ENCODE measurements at places on chromosomes 6 and 20. TPM values are rescaled to one million over a fixed set of nuclear protein-coding genes. Genes with fewer than 3 reads are reported as not detected.

PTCRA gene
- total RNA-seq, result not detected

C6orf52 gene
- total RNA-seq, result not detected

DNA sequence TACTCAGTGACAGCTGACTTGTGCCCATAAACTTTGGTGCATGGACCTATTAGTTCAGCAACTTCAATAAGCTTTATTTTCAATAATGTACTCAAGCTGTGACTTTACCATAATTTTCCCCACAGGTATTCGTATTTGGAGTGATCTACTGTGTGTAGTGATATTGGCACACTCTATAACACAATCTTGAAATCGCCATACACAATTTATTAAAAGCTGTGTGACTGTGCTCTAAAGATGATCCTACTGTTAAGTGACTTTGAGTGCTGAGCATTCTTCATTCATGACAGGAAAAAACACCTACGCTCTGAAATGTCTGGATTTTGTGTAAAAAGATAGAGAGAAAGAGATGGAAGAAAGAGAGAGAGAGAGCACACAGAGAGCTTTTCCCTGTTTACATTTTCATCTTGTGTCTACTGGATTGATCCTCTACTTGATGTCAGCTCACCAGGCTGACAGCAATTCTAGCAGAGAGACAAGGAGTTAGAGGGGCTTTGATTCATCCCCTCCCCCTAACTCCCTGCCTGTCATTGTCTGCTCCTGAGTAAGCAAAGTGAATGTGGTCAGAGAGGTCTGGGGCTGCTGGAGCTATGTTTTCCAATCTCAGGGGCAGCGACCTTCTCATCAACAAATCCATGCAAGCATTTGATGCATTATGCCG is 538.7 kb upstream of the POU3F2 start:
- DNase-seq, result peak; percentile 18

GRCh38 chr6:82363428-82364086 is at the start of gene TPBG:
TPBG (plus strand) TSS chr6:82363817; CDS start chr6:82364962, 1,145 bp downstream.
- DNase-seq, result peak; percentile 96

DEK gene
- total RNA-seq, result 213 TPM

TMEM14B gene
- 111 TPM for total RNA-seq

- no peak for DNase-seq
Measured at GRCh38 chr6:100613656-100614055, 148.9 kb upstream of the SIM1 start.

- peak; percentile 96 for DNase-seq
Measured at GRCh38 chr6:26268659-26269402, 96.2 kb upstream of the BTN3A2 start.
